ENCODE measurements at places on chromosomes 11 and 22.

DNA sequence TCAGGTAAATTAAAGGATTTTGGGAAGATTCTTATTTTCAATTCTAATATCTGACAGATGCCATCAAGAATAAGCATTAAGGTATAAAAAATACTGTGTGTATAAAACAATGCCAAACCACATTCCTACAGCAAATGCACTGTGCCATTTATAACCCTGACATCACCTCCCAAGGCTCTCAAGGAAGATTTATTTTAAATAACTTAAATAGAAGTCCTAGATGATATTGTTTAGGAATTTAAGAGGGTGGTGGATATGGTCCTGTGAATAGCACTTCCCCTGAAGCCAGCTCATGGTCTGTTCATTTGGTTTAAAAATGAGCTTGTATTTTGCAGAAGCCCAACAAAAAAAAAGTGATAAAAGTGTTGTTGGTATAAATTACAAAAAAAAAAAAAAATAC is 32.1 kb downstream of the PPIL2 start:
- DNase-seq: no peak

GRCh38 chr11:59259047-59259446 is 46.3 kb upstream of the MPEG1 start:
- no peak for DNase-seq

DNA sequence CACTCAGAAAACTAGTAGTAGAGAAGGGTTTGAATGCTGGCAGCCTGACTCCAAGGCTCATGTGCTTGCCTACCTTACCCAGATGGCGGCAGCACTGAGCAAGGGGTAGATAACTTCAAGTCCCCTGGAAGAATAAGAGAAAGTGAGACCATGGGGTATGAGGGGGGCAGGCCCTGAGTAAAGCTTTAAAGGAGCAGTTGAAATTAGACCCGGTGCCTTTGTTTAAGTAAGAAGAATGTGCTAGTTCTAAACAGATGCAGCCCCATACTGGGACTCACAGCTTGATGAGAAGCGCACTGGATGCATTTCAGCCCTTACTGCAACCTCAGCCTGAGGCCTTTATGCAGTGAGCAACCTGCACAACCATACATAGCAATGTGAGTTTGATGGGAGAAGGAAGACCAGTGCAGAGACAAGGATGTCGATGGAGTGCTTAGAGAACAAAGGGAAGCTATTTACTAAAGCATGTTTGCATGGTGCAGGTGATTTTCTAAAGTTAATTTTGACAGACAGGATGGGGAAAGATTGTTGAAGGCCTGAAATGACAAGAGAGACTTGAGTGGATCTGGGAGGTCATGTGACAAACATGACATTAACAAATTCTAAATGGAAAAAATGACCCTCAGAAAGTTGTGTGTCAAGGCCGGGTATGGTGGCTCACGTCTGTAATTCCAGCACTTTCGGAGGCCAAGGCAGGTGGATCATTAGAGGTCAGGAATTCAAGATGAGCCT is 27.1 kb upstream of the TMA7B start:
- peak; percentile 74 for DNase-seq

GRCh38 chr22:43172191-43172590 is 14.7 kb downstream of the TTLL12 start:
- DNase-seq: no peak

GRCh38 chr22:30273711-30274436 is 7.2 kb upstream of the OSM start:
- DNase-seq: no peak

GRCh38 chr11:111550258-111550657 is 9.7 kb downstream of the LAYN start:
- DNase-seq: no peak

DNA sequence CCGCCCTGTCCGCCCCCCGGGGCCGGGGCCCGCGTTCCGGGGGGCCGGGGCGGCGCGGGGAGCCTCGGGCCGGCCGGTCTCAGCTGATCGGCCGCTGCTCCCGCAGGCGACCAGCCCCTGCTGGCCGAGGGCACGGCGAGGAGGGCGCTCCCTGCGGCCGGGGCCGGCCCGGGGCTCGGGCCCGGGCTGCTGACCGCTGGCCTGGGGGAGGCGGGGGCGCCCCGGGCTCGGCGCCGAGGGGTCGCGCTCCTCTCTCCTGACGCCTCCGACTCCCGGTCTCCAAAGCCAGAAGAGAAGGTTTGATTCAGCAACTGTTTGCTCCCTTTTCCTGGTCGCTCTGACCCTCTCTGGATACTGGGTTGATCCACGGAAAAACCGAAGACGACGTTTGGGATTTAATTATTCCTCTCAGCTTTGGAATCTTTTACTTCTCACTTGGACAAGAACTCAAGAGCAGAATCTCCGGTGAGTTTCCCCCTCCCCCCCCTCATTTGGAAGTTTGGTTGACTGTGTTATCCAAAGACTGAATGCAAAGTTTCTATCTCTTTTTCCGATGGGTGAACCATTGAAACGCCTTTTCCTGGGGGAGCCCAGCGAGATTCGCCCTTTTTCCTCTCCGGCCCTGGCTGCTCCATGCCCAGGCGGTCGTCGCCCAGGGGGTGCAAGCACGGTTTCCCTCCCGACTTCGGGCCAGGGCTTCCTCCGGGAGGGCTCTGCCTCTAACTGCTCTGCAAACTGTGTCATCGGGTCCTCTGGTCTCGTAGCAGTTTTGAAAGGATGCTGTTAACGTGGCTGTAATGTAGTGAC is 725 bp downstream of the KDM2A start:
- peak; percentile 32 for DNase-seq

- DNase-seq: no peak
These were observed 32.5 kb upstream of the OR6M1 start for GRCh38 chr11:123838659-123839058.

DNA sequence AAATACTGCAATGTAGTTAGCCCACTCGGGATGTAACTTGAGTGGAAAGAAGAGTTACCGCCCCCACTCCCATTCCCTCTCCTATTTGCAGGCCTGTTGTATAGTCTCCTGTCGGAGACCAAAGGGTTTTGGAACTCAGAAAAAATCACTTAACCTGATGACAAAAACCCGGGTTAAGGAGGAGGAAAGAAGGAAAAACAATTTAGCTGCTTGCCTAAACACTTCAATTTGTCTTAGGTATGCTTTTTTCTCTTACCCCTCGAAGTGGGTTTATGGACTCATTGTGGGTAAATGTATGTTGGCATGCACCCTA is 2.2 kb downstream of the YAP1 start:
- no peak for DNase-seq

DNA sequence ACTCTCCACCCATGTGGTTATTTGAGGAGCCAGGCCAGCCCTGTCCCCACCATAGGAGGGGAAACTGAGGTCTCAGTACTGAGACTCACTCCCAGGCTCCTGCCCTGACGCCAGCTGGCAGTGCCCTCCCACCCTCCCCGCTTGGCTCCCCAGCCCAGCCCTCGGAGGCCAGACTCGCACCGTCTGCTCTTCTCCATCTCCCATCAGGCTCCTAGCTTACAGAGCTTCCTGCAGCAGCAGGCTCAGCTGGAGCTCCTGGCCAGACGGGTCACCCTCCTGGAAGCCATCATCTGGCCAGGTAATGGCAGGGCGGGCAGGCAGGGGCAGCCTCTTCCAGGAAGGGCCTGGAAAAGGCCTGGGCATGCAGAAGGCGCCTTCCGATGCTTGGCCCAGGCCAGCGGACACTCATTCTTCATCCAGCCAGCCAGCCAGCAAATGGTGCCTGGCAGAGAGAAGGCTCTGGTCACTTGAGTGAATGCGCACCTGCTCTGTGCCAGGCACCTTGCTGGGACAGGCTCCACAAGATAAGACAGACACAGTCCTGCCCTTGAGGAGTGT is 12.6 kb downstream of the RHBDD3 start:
- no peak for DNase-seq

- no peak for DNase-seq
These were observed 18.8 kb upstream of the PRSS23 start for GRCh38 chr11:86781546-86781945.

GRCh38 chr11:50077526-50077925 is 44.9 kb downstream of the OR4C45 start:
- no peak for DNase-seq

DNA sequence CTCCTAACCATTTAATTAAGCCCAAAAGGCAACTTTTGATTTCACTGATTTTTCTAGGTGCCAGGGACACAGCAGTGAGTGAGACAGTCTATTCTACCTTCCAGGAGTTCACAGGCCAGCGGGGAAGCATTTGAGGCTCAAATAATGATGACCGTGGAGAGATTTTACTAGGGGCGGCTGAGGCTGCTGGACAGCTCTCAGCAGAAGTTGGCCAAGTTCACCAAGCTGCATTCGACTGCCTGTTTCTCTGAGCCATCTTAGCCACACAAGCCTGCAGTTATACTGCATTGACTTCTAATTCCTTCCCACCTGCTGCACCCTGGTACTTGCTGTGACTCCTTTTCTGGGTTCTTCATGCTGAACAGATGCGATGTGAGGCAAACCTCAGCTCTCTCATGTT is 168.9 kb upstream of the TBCEL start:
- no peak for DNase-seq

GRCh38 chr22:24141586-24141985 is 39.7 kb upstream of the SUSD2 start:
- peak; percentile 35 for DNase-seq

- peak; percentile 16 for DNase-seq
These were observed 803 bp upstream of the IFT27 start for GRCh38 chr22:36776722-36777121.

GRCh38 chr22:20080776-20081654 is 974 bp downstream of the DGCR8 start:
- peak; percentile 12 for DNase-seq

DNA sequence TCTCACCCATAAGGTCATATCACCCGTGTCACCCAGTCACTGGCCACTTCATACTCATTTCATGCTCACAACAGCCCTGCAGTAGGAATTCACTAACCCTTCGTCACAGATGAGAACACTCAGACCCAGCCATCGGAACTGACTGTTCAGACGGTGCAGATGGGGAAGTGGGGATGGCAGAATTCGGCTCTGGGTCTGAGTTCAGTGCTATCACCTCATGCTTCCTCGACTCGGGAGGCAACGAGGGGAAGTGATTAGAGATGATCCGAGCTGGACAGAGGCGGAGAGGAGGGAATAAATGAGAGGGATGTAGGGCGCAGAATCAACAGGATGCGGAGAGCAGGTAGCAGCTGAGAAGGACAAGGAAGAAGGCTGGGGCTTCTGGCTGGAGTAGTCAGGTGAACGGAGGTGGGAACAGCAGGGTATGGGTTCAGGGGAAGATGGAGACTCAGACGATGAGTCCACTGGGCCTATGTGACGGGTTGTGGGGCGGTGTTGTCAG is 4.7 kb downstream of the B3GNT6 start:
- DNase-seq: no peak

DNA sequence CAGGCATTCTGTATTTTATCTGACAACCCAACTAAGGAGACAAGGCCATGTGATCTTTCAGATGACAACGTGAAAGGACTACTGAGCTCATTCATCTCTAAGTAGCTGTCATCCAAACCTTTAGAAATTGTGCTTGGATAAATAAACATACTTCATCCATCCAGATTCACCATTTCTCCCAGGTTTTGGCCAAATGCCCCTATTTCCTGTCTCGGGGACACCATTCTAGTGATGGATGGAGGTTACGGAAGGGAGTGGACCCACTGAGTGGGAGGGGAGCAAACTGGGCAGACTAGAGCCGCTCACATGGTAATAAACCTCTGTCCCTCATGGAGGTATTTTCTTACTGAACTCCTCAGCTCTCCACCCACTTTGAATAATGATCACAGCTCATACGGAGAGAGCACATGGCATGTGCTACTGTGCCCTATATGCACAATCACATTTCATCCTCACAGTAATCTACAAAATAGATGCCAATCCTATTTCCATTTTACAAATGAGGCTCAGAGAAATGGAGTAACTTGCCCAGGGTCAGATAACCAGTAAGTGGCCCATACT is 114.4 kb downstream of the SLC1A2 start:
- DNase-seq: no peak

GRCh38 chr11:127199306-127199801 is 198.8 kb upstream of the KIRREL3 start:
- no peak for DNase-seq

DNA sequence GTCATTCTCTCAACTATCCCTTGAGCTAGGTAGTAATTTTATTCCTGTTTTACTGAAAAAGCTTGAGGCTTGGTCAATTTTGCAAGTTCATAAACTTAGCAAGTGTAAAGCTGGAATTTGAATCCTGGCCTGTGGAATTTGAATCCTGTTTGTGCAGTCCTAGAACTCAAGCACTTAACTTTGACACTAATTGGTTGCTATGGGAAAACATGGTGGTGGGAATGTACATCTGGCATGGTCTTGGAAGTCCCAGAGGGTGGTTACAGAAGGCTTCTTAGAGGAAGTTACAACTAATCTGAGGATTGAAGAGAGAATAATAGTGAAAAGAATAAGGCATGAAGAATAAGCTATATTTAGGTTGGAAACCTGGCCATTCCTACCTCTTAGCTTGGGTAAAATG is 66.5 kb upstream of the LIN7C start:
- DNase-seq: no peak

- no peak for DNase-seq
These were observed 1377.3 kb downstream of the TBC1D22A start for GRCh38 chr22:48139776-48140175.

DNA sequence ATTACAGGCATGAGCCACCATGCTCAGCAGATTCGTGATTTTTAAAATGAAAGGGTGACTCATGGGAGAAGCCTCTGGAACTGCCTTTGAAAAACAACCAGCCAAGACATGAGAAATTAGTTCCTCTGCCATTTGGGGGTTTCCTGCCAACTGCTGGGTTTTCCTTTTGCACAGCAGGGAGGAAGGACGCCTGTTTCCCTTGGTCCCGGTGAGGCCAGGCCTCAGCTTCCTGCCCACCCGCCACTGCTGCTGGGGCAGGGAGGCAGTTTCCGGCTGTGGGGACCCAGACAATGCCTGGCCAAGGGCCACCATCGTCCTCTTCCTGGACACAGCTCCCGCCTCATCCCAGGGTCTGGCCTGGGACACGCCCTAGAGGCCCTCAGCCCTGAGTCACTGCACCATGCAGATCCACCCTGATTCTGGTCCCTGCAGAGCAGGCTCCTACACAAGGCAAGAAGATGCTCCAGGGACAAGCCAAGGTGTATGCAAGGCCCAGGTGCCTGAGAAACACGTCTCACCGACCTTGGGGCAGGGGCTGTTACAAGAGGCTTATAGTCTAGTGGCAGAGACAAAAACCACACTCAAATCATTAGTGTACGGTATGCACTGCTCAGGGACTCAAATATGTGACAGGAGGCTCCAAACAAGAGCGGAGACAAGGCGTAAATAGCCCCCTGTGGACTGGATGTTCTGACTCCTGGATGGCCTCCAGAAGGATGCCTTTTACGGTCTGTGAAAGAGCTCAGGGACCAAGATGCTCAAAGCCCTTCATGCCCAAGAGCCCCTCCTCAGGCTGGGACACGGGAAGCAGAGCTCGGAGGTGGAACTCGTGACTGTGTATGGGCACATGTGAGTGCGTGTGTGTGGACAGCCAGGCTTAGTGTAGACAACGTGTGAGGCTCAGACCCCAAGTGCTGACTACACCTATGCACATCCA is 10.0 kb downstream of the PPM1F start:
- peak; percentile 26 for DNase-seq
